ENCODE measurements at places on chromosomes 5 and 9. TPM values are rescaled to one million over a fixed set of nuclear protein-coding genes. Genes with fewer than 3 reads are reported as not detected.

DNA sequence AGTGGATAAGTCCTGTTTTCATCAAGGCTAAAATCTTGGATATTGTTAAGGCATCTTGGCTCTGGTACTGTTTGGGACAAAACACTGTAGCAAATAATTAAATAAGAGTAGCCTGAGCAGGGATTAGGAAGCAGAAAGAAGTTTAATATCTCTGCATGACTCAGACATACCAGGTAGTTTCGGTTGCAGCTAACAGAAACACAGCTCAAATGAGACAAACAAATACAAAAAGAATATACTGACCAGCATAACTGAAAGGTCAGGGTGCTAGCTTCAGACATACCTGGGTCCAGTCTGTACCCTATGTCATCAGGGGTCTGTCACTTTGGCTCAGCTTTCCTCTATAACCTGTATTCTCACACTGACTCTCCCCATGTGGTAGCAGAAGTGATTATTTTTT lies 156.4 kb upstream of the MAP3K1 start:
- no peak for DNase-seq

DNA sequence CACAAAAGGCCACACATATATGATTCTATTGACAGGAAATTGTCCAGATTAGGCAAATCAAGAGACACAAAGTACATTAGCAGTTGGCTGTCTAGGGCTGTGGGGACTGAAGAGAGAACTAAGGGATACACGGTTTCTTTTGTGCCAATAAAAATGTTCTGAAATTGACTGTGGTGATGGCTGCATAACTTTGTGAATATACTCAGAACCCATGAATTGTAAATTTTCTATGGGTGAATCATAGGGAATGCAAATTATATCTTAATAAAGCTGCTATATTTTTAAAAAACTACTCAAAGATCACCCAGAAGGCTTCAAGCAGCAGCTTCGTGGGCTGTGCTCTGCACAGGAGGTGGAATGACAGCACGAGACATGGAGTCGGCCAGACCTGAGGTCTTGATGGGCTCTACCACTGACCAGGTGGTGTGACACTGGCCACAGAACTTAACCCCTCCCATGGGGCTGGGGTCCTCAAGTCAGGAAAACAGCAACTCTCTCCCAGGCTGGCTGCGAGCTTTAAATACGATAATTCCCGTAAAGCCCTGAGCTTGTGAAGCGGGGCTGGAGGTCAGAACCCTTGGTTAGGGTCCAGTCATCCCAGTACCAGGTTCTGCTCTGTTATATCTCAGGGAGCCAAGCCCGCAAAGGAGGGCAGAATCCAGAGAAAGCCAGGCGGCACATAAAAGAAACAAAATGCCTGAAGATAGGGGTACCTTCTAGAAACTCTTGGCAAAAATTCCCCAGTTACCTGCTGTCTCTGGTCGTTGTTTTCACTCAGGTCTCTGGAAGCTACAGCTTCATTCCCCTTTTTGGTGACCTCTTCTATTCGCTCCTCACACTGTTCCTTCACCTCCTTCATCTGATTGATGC lies 59.1 kb downstream of the GOLM1 start:
- no peak for DNase-seq

Gene ADAMTSL2
- 2.0 TPM for total RNA-seq

Gene CFAP77
- total RNA-seq: not detected

DNA sequence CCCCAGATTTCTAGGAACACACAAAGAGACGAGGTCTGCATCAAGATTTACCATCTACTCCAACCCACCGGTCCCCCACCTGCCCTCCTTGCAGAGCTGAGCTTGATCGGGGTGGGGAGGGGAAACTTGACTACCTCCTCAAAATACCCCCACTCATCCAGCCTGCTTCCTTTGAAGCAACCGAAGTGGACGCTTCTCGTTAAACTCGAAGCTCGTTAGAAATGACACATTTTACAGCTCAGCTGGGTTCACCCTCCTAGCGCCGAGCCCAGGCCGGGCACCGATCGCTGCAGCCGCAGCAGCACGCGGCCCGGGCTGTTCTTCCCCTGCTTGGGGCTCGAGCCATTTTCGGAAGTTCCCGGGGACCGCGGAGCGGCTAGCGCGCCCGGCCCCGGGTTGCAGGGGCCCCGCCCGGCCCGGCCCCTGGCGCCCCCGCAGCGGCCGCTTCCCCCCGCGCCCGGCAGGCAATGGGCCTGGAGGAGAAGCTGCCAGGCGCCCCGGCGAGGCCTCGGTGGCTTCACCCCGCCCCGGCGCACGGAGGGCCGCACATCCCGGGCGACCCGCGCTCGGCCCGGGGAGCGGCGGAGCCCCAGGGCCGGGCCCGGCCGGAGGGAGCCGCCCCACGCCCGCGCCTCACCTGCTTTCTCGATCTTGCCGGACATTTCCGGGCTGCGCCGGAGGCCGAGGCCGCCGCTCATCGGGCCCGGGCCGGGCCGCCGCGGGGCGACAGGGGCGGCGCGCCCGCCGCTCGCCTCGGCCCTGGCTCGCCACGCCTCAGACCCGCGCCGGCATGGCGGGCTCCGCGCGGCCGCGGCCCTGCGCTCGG lies 530 bp downstream of the RAPGEF1 start:
- DNase-seq: no peak

DNA sequence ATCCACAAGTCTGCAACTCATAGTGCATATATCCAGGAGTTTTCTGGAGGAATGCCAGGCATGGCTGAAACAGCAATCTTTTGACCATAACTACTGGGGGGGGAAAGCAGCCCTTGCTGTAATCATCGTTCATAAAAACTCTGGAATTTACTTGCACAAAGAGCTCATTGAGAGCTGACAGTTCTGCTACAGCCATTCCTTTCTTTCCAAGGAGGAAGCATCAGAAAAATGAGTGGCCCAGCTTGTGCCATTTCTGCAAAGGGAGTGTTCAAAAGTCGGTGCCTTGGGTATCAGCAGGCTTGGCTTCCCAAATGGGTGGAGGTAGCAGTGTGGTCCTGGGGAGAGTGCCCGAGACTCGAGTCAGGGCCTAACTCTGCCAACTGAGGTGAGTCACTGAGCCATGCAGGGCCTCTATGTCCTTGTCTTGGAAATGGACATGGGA lies 101.5 kb downstream of the GCNT1 start:
- DNase-seq: no peak

DNA sequence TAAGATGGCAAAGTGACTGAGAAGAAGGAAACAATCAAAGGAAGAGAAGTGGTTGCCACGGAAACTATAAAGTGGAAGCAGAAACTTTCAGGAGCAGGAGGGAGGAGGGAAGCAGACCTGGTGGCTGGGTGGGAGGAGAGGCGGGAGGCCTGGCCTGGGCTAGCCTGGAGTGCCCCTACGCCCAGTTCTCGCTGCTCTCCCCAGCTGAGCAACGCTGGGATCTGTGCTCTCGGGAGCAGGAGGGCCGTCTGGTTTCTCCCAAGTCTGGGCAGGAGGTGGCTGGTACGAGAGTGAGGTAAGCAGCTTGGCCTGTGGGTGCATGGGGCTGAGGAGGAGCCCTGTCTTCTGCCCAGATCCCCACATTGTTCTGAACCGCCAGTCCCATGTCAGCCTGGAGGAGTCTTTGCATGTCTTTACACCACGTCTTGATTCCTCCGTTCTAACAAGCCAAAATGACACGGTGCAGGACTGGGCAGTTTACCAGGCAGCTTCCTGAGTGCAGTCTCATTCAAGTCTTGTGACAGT lies 15.0 kb upstream of the DAB2IP start:
- no peak for DNase-seq

Gene LRRC70
- 9.6 TPM for total RNA-seq

Data from vagina (tissue), 2 donors.